Hematopoietic multipotent progenitor cell treated with erythropoietin and hydrocortisone succinate and interleukin-3 and kit ligand, for 4 days (in vitro differentiated cells): ENCODE measurements at places on chromosomes 4 and X.

- DNase-seq = no peak
Observed at GRCh38 chrX:68721546-68721945, 74.1 kb downstream of the STARD8 start.

GRCh38 chr4:173269280-173269679 is 64.9 kb downstream of the HMGB2 start:
- no peak for DNase-seq

DNA sequence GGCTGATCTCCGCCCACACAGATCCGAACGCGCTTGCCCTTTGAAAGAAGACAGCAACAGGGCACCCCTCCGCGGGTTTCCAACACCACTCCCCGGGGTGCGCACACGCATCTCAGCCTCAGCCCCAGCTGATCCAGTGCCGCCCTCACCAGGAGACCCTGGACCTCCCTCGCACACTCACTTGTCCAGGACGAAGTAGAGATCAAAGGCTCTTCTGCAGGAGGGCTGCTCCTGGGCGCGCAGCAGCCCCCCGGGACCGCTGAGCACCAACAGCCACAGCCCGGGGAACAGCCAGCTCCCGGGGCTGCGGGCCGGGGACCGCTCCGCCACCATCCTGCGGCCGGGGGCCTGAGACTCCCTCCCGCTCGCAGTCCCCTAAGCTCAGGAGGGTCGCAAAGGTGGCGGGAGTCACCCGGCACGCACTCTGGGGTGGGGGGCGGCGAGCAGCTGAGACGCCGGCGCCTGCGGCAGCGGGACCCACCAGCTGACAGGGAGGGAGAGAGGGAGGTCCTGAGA is 743 bp downstream of the ANTXR2 start:
- peak; percentile 75 for DNase-seq

DNA sequence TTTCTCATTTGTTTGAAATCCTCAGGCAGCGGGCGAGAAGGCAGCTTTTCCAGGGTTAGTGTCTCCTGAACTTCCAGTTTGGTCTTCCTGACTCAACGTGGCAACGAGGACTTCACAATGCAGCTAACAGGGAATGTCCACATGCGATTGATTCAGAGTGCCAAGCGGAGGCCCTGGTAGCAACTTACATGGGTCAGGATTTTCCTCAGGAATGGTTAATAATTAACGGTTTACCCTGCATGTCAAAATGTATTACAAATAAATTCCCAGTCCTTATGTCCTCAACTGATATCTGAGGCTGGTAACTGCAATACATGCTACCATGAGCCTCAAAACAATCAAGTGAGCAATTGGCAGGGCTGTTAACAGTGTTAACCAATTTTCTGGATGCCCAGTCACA is 67.2 kb downstream of the MAP3K15 start:
- no peak for DNase-seq

GRCh38 chr4:123233136-123233768 is 163.3 kb upstream of the SPRY1 start:
- DNase-seq = peak; percentile 69

- DNase-seq = no peak
Observed at GRCh38 chr4:168587411-168588125, 90.7 kb downstream of the PALLD start.
